ENCODE measurements at places on chromosomes 1 and 21.

GRCh38 chr1:172359491-172359999 is 60.9 kb upstream of the C1orf105 start:
- peak overlapping the region; percentile 1 for H3K27ac ChIP-seq
- no peak for DNase-seq
- H3K4me3 ChIP-seq, result no peak overlapping the region
- H3K36me3 ChIP-seq, result no peaks in the 10 kb centered on the region

- peaks cover 40% of the 10 kb centered on the region for H3K36me3 ChIP-seq
- DNase-seq, result no peak
- H3K27me3 ChIP-seq, result no peaks in the 10 kb centered on the region
Observed at GRCh38 chr1:150554086-150554452, 4.9 kb downstream of the ADAMTSL4 start.

DNA sequence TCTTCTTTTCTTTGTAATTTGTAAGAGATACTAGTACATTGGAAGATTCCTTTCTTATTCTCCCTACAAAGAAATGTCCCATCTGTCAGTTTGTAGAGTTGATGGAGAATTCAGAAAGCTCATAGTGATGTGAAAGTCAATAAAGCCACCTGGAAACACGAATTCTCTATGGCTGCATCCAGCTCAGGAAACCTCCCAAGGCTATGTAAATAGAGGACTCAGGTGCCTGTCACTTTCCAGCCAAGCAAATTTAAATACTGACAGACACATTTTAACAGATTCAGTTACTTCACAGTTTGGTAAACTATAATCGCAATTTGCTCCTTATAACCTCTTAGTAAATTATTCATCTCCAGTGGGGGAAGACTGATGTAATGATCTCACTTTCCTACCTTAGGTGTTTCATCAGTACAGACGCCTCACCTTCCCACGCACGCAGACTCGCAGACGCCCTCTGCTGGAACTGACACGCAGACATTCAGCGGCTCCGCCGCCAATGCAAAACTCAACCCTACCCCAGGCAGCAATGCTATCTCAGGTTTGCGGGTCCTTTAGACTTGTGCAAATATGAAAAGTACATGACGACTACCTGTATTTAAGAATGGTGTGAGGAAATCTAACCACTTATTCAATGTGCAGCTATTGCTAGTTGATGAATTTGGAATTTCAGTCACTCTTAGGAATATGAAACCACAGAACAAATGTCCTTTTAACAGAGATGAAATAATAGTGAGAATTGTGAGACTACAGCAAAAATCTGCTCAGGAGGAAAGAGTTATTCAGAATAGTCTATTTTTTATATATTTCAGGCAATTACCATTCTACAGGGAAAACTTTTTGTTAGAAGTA is 60.6 kb downstream of the PTPRC start:
- no peak overlapping the region for H3K27ac ChIP-seq
- DNase-seq, result no peak
- no peaks in the 10 kb centered on the region for H3K36me3 ChIP-seq
- no peak overlapping the region for H3K4me3 ChIP-seq

- no peak overlapping the region for H3K27ac ChIP-seq
- no peaks in the 10 kb centered on the region for H3K36me3 ChIP-seq
- peaks cover 8% of the 10 kb centered on the region for H3K27me3 ChIP-seq
- H3K4me1 ChIP-seq, result peaks cover 6% of the 10 kb centered on the region
- no peak for DNase-seq
Observed at GRCh38 chr1:43276673-43277072, 6.9 kb downstream of the TMEM125 start.

DNA sequence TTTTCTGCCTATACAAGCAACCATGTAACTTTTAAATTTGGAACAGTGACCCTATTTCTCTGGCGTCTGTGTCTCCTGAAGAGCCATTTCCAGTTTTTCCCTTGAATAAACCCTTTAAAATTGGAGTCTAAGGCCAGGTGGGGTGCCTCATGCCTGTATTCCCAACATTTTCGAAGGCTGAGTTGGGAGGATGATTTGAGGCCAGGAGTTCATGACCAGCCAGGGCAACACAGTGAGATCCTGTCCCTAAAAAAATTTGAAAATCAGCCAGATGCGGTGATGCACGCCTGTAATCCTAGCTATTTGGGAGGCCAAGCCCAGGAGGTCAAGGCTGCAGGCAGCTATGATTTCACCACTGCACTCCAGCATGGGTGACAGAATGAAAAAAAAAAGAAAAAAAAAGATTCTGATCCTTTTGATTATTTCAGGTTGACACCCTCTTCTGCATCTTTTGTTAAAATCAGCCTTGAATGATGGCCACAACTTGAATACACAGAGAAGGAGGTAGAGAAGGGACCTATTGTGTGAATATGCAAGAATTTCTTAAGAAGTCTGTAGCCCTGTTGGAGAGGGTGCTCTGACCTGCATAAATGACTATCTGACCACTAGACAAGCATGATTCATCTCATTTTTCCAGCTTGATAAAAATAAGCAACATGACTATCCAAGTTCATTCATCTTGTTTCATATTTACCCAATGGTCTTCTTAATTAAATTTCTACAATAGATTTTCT is 40.2 kb upstream of the PARP1 start:
- H3K27ac ChIP-seq, result no peak overlapping the region
- no peak overlapping the region for H3K4me3 ChIP-seq
- no peaks in the 10 kb centered on the region for H3K4me1 ChIP-seq
- H3K36me3 ChIP-seq, result no peaks in the 10 kb centered on the region
- no peaks in the 10 kb centered on the region for H3K27me3 ChIP-seq

DNA sequence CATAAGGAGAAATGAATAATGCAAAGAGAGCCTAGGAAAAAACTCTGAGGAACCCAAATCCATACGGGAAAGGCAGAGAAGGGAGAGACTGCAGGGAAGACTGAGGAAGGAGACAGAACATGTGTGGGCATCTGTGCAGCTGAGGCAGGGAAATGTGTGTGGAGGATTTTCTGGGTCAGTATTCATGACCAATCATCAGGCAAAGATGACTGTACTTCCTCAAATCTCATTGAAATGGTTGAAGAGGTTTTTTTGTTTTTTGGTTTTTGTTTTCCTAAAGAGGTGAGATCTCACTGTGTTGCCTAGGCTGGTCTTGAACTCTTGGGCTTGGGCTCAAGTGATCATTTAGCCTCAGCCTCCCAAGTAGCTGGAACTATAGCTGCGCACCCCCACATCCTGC is 15.7 kb downstream of the DIP2A start:
- H3K36me3 ChIP-seq, result no peaks in the 10 kb centered on the region
- DNase-seq, result no peak
- no peak overlapping the region for H3K27ac ChIP-seq
- H3K27me3 ChIP-seq, result no peaks in the 10 kb centered on the region
- H3K4me1 ChIP-seq, result peaks cover 4% of the 10 kb centered on the region
- H3K4me3 ChIP-seq, result no peak overlapping the region

GRCh38 chr1:237817277-237817676 is 73.4 kb downstream of the ZP4 start:
- H3K27me3 ChIP-seq, result no peaks in the 10 kb centered on the region
- no peak overlapping the region for H3K27ac ChIP-seq

- no peaks in the 10 kb centered on the region for H3K4me1 ChIP-seq
- H3K4me3 ChIP-seq, result no peak overlapping the region
- H3K27ac ChIP-seq, result no peak overlapping the region
- H3K36me3 ChIP-seq, result no peaks in the 10 kb centered on the region
- DNase-seq, result no peak
Observed at GRCh38 chr1:28129150-28129549, 40.7 kb upstream of the EYA3 start.

GRCh38 chr1:16164213-16165072 is 8.6 kb upstream of the EPHA2 start:
- H3K27me3 ChIP-seq, result peaks cover 6% of the 10 kb centered on the region
- H3K27ac ChIP-seq, result no peak overlapping the region
- no peaks in the 10 kb centered on the region for H3K36me3 ChIP-seq
- no peak overlapping the region for H3K4me3 ChIP-seq
- DNase-seq, result no peak

GRCh38 chr1:118902711-118903191 is 85.4 kb downstream of the TBX15 start:
- H3K27me3 ChIP-seq, result no peaks in the 10 kb centered on the region
- DNase-seq, result no peak
- H3K4me1 ChIP-seq, result no peaks in the 10 kb centered on the region
- H3K27ac ChIP-seq, result no peak overlapping the region
- no peaks in the 10 kb centered on the region for H3K36me3 ChIP-seq

Data from tibial nerve (tissue), 4 donors.